Activated naive CD4-positive, alpha-beta T cell treated with anti-CD3 and anti-CD28 coated beads for 36 hours (primary cell): ENCODE measurements at places on chromosomes 4 and X. TPM values are rescaled to one million over a fixed set of nuclear protein-coding genes. Genes with fewer than 3 reads are reported as not detected.

Gene ING2
- 13.2 TPM for total RNA-seq

Gene S100P
- 10.0 TPM for total RNA-seq

Gene EREG
- total RNA-seq: not detected

Gene CTBP1
- total RNA-seq: 140 TPM

Gene RPS6KA6
- total RNA-seq: not detected

Gene OTC
- not detected for total RNA-seq
